Effector CD8-positive, alpha-beta T cell (primary cell): ENCODE measurements at places on chromosomes 7 and 10.

- no peak for DNase-seq
These were observed 949 bp upstream of the CLIP2 start for GRCh38 chr7:74288034-74288881.

- no peak for DNase-seq
These were observed 88.2 kb upstream of the IMMP2L start for GRCh38 chr7:111650456-111650999.

- peak; percentile 35 for DNase-seq
These were observed 448 bp downstream of the SEC24C start for GRCh38 chr10:73744664-73744975.

GRCh38 chr7:55962014-55962413, 2.4 kb upstream of the NIPSNAP2 start:
- no peak for DNase-seq

GRCh38 chr10:112741830-112742402, 208.1 kb upstream of the TCF7L2 start:
- no peak for DNase-seq

GRCh38 chr7:101315336-101315735, 6.3 kb downstream of the IFT22 start:
- peak; percentile 5 for DNase-seq

DNA sequence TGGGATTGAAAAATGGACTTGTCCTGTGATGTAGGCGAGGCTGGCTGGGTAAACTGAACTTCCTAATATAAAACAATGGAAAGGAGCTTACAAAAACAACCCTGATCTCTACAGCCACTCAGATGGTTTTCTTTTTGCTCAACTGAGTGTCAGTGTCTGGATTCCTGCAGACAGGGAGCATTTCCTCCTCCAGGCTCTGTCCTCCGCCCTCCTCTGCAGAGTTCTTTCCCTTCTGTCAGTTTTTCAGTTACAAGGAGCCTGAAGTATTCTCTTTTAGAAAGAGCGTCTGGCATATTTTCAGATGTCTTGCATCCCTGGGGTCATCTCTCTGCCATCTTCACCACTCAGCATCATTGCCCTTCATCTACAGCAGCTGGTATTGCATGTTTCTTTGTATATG, 50.0 kb upstream of the PITRM1 start:
- DNase-seq: no peak

DNA sequence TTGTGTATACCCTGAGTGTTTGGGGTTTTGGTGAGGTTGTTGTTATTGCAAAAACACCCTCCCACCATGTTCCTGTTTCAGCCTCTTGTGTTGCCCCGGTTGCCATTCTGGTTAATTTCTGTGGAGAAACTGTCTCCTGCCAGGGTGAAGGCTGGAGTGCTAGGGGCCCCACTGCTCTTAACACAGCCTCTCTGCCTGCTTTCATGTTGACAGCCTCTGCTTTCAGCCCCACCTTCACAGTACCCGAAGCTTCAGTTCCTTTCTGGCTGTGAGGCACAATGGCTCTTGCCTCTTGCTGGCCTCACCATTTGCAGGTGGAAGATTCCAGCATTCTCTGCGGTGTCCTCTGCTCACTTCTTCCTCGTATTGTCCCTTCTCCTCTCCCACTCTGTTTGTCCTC, 19.2 kb downstream of the SLC18A2 start:
- no peak for DNase-seq

GRCh38 chr7:85039196-85039923, 147.5 kb downstream of the SEMA3D start:
- no peak for DNase-seq

DNA sequence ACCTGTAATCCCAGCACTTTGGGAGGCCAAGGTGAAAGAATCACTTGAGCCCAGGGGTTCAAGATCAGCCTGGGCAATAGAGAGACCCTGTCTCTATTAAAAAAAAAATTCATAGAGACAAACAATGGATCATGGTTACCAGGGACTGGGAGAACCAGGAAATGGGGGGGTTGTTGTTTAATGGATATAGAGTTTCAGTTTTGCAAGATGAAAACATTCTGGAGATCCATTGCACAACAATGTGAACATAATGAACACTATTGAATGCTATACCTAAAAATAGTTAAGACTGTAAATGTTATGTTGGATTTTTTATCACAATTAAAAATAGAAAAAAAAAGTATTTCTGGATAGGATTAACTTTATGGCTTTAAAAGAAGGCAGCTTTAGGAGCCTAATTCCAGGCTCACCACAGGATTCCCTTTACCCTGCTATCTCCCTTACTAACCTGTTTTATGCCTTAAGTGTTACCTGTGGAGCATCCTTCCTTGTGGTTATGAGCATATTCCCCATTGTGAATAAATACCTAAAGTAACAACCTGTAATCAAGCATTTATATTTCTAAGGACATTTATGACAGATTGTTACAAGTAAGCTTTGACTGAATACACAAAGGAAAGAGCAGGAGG, 45.1 kb upstream of the SGCE start:
- DNase-seq: no peak

DNA sequence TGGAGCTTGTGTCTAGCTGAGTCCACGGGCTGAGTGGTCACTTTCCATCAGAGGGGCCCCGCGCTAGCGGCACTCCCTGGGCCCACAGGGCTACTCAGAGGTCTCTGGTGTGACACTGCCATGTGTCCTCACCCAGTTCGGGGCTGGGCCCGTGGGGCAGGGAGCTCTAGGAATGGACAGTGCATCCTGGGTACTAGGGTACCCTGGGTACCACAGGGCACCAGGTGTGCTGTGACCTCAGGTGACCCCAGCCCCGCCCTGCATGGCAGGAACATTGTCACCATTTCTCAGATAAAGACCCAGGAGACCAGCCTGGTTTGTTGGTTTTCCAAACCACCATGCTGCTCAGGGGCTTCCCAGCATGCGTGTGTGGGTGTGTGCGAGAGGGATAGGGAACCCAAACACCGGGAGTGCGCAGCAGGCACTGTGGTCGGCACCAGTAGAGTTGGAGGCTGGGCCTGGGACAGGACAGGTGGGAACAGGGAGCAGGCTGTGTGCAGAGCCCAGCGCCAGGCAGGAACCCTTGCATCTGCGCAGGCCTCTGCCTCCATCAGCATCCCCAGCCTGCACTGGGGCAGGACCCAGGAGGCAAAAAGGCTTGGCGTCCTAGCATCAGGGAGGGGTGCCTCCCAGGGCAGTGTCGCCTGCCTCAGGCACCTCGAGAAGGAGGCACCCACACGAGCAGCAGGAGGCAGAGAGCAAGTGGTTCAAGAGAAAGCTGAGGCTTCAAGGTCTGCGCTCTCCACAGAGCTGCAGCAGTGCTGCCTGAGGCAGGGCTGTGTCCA, 19.4 kb upstream of the CSGALNACT2 start:
- no peak for DNase-seq

- no peak for DNase-seq
These were observed 2.6 kb downstream of the CXCL12 start for GRCh38 chr10:44382131-44382858.
